Activated CD4-positive, alpha-beta T cell treated with anti-CD3 and anti-CD28 coated beads, Interleukin-2, amount 50 U/mL, for 16 hours (primary cell): ENCODE measurements at places on chromosomes 11 and 22.
A peak's percentile ranks its signal among the peaks of the same experiment; 100 is the strongest.

DNA sequence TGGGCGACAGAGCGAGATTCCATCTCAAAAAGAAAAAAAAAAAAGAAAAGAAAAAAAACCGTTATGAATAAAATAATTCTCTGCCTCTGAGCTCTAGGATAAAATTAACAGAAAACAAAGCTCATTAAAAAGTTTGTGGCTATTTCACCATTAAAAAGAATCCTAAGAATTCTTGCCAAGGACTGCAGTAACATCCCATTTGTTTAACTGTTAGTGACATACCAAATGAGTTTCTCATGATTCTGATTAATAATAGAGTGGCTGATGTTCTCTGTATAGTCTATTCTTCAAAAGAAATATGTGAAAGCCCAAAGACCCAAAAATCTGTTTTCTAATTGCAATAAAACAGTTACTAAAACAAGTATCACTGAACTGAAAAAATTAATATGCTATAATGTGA lies 19.7 kb downstream of the CLNS1A start:
- DNase-seq = no peak

DNA sequence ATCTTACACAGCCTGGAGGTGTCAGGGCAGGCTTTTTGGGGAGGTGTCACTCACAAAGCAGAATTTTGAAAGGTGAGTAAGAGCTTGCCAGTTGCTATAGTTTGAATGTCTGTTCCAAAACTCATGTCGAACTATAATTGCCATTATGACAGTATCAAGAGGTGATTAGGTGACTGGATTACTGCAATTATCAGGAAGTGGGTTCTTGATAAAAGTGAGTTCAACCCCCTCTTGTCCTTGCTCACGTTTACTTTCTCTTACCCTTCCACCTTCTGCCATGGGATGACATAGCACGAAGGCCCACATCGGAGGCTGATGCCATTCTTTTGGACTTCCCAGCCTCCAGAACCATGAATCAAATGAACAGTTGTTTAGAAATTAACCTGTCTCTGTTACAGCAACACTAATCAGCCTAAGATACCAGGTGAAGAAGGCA lies 4.7 kb upstream of the C11orf86 start:
- no peak for DNase-seq

- no peak for DNase-seq
Observed at GRCh38 chr22:20653795-20654342, 120.0 kb upstream of the SERPIND1 start.

GRCh38 chr11:70200212-70200844 lies 2.8 kb upstream of the FADD start:
- no peak for DNase-seq

DNA sequence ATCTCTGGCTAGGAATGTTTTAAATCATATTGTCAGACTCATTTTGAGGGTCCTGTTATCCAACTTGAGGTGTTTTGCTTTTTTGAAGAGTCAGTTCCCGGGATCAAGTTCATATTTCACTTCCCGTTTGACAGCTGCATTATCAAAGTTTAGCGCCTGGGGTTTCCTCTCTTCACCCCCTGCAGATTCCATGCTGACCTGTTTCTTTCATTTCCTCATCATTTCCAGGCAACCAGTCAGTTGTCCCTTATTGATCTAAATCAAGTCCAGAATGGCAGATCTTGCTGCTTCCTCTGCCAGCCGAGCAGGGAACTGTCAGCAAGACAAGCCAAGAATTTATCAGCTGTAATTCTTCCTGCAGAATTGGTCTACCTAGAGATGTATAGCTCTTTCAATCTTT lies 197.6 kb upstream of the SYN3 start:
- DNase-seq = no peak

DNA sequence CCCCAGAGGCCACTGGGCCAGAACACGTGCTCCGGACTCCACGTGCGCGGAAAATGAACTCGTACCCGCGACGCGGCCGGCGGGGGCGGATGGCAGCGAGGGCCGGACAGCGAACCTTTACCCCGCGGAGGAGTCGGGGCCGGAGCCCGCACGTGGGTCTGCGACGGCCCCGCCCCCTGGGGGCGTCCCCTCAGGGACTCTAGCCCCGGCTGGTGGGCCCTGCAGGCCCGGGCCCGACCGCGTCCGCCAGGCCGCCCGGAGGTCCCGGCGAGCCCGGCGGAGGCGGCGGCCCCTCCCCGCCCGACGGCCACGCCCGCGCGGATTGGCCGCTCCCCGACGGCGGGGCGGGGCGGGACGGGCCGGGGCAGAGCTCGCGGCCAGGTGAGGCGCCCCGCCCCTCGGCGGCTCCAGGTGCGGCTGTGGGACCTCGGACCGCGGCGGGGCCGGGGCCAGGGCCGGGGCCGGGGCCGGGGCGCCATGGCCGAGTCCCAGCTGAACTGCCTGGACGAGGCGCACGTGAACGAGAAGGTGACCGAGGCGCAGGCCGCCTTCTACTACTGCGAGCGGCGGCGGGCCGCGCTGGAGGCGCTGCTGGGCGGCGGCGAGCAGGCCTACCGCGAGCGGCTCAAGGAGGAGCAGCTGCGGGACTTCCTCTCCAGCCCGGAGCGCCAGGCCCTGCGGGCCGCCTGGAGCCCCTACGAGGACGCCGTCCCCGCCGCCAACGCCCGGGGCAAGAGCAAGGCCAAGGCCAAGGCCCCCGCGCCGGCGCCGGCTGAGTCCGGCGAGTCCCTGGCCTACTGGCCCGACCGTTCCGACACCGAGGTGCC lies at the start of gene FAM83F:
FAM83F (plus strand) TSS at position 389 of the 827 bp plus-strand sequence; CDS start at position 478, 89 bp downstream.
- no peak for DNase-seq

DNA sequence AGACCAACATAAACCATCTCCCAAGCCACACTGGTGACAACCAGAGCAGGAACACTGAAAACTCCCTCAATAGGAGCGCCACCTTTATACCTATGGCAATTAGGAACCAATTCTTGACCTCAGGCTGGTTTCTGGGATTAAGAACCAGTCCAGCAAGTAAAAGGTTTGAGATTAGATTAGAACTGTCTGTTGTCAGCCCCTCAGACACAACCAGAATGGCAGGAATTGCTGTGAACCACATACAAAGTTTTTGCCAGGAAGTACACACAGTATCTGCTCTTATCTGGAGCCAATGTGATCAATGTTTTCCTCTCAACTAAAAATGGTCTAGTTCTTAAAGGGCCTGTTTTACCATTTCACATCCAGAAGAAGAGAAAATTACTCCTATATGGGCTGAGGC lies 55.2 kb downstream of the RBFOX2 start:
- no peak for DNase-seq

GRCh38 chr11:74822170-74822569 lies 73.5 kb downstream of the RNF169 start:
- no peak for DNase-seq

DNA sequence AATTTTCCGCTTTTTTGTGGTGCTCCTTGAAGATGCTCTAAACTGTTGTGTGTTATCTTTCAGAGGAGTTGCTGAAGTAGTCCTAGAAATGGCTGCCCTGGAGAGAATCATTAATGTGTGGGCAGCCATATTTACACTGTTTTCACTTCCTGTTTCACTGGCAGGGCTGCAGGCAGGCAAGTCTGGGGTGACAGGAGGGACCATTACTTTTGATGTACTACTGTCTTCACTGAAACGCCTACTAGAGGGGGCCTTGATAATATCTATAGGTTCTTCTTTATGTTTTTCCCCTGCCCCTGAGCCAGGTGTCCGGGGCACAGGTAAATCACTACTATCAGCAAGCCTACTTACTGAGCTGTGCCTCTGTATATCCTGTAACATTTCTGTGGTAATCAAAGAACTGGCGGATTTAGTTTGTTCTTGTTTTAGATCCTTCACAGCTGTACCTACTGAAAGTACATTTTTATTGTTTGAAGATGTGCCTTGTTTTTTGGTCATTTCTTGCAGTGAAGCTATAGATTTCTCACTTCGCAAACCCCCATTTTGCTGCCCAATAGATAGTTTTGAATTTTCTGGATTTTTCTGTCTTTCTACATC lies 39.7 kb downstream of the ACAT1 start:
- no peak for DNase-seq

GRCh38 chr11:67732045-67732787 lies 57.8 kb upstream of the ALDH3B2 start:
- peak; percentile 30 for DNase-seq

DNA sequence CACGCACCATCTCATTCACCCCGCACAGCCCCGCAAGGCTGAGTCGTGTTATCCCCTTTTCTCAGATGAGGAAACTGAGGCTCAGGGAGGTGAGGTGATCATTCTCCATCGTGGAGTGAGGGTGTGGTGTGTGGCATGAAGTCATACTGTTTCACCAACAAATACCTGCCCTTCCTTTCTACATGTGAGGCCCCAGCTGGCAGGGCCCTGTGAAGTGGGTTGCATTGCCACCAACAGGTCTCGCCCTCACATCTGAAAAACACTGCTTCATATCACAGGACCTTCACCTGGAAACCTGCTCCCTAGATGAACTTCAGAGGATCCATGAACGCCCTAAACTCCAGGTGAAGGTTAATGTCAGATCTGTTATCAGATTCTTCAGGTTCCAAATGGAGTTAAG lies 4.3 kb downstream of the SSTR3 start:
- DNase-seq = no peak

GRCh38 chr22:44157916-44158618 lies 22.7 kb upstream of the PARVG start:
- DNase-seq = no peak

DNA sequence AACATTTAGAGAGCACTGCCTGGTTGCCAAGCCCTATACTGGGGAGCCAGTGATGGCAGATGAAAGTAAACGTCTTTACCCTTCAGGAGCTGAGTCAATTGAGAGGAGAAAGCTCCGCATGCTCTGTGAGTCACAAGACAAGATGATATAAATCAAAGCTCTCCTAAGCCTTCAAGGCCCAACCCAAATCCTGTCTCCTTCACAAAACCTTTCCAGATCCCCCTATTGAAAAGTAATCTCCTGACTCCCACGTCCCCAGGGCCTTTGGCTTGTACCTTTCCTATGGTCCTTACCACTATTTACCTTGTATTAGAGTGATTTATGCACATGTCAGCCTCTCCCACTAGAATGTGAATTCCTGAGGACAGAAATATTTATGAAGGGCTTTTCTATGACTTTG lies 230.1 kb upstream of the TENM4 start:
- DNase-seq = no peak

DNA sequence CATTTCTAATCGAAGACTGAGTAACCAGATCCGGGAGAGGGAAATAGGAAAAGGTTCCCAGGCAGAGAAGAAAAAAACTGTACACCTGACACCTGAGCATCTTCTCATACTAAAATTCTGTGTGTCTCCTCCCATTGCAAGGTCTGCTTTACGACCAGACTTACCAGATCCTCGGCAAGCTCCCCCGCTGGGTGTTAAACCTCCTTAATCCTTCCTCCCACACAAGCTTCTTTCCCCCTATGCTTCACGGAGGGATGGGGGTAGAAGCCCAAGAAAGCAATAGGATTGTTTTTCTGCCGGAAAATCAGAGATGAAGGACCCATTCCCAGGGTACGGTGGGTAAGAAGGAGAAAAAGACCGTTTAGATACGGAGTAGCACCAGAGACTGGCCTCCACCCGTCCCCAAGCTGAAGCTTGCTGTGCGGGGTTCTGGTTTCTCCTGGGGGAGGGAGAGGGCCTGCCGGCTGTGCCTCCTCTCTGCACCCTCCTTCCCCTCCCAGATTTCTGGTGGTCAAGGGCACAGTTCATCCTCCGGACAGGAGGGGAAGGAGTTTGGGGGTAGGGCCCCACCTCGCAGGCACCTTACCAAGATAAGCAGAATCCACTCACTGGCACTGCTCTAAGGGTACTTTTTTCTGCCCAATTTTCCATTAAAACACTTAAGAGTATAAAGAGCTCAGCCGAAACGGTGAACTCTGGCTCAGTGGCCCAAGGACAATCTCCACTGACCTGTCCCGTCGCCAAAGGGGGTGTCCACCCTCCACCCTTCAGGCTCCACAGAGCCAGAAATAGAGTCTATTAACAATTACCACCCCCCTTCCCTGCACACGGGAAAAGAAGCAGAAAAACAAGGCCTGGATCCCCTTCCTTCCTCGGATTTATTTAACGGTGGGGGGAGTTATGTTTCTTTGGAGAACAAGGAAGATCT lies 1.2 kb downstream of the TOB2 start:
- DNase-seq = peak; percentile 38

GRCh38 chr11:64638018-64638665 lies 47.1 kb downstream of the SLC22A12 start:
- no peak for DNase-seq

DNA sequence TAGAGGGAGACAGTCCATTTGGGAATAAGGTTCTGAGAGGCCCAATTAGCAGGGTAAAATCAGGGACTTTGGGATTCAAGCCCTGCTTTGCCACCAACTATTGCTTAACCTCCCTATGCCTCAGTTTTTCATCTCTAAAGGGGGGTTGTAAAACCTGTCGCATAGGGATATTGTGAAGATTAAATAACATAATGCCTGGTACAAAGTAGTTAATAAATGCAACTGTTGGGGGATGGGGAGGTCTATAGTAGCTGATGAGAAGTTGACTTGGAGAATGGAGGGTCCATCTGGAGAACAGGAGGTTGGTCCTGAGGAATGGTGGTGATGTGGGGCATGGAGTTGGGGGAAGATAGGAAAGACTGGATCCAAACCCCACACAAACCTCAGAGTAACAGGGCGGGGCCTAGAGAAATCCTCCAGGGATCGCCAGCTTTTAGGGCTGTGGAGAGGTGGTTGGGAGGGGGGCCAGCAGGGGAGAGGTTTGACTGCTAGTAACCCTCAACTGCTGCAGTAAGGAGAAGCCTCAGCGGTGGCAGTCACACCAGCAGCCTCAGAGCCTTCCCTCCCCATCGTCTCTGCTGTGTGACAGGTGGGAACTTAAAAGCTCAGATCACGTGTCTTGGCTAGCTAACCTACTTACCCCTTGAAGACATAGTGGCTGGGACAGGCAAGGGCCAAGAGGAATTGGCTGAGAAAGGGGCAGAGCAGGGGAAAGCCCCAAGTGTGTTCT lies 1.1 kb upstream of the ABCG4 start:
- no peak for DNase-seq

DNA sequence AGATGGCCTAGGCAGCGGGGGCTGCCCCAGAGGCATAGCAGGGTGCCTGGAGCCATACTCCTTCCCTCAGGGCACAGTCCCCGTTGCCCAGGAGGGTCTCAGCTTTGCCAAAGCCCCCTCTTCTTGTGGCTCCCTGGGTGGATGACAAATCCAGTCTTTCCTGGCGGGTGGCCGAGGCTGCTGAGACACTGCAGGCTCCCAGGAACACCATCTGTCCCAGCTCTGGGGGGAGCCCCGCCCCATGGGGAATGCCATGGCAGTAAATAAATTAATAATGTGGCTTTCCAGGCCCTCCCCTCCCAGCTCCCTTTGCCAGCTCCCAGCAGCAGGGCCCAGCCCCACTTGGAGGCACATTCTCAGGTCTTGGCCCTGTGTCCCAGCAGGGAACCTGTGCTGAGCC lies 45.0 kb downstream of the PDE2A start:
- no peak for DNase-seq

GRCh38 chr11:73227571-73228211 lies 9.6 kb downstream of the P2RY2 start:
- DNase-seq = no peak

GRCh38 chr11:112121981-112122615 lies 35.4 kb downstream of the SDHD start:
- DNase-seq = no peak

- no peak for DNase-seq
Observed at GRCh38 chr11:84322211-84322610, 1036.0 kb upstream of the CCDC90B start.
